Thymus (tissue), 14 donors: ENCODE measurements at places on chromosomes 16 and 17. TPM values are rescaled to one million over a fixed set of nuclear protein-coding genes. Genes with fewer than 3 reads are reported as not detected.

POLR3K gene
- total RNA-seq: 8.6 TPM

DNA sequence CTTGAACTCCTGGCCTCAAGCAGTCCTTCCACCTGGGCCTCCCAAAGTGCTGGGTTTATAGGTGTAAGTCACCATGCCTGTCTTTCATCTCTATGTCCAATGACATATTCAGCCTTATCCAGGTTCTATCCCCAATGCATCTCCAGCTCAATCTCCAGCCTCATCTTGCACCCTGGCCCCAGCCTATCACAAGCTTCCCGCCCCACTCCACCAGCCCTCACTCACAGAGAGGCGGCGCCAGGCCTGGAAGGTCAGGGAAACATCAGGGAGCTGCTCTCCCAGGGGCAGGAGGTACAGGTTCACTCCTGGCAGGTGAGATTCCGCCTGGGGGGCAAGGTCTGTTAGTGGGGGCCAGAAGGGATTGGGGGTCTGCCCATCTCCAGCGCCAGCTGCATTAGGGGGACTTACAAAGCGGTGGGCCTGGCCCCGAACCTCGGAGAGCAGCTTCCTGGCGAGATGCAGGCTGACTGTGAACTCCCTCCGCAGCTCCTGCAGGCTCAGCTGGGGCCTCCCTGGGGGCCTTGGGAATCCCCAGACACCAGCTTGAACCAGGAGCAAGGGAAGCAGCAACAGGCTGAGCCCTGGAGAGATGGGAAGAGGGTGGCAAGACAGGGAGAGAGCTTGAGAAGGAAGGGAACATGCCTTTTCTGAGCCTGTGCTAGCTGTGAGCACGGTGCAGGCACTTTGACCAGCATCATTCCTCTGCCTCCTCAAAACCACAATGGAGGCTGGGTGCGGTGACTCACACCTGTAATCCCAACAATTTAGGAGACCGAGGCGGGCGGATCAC, 3.0 kb downstream of the IL27 start:
- H3K36me3 ChIP-seq: no peaks in the 10 kb centered on the region
- H3K27me3 ChIP-seq: no peaks in the 10 kb centered on the region
- H3K4me3 ChIP-seq: no peak overlapping the region
- H3K4me1 ChIP-seq: peaks cover 3% of the 10 kb centered on the region
- no peak for DNase-seq

- DNase-seq: no peak
- H3K27ac ChIP-seq: no peak within 1 kb of the TSS
- peaks cover 34% of the 10 kb centered on the region for H3K27me3 ChIP-seq
- H3K4me3 ChIP-seq: peak within 1 kb of the TSS; percentile 22
These were observed at the start of gene MARVELD3 for GRCh38 chr16:71626018-71626857. MARVELD3 (plus strand) TSS chr16:71626184; CDS start chr16:71626230, 46 bp downstream.

DNA sequence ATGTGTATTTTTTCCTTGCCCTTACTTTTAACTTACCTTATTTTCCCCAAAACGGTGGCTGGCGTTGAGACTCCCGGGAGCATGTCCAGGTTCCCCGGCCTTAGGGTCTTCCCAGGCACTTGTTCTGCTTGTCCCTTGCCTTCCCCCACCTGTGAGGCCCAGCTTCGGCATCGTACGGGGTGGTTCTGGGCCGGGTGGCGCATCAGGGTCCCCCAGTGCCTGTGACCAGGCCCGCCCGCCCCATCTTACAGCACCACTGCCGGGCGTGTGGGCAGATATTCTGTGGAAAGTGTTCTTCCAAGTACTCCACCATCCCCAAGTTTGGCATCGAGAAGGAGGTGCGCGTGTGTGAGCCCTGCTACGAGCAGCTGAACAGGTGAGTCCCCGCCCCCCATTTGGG, 7.4 kb downstream of the HGS start:
- no peaks in the 10 kb centered on the region for H3K4me1 ChIP-seq
- no peak for DNase-seq
- no peak overlapping the region for H3K27ac ChIP-seq
- H3K27me3 ChIP-seq: no peaks in the 10 kb centered on the region
- H3K36me3 ChIP-seq: peaks cover 95% of the 10 kb centered on the region

- H3K27me3 ChIP-seq: no peaks in the 10 kb centered on the region
- H3K36me3 ChIP-seq: no peaks in the 10 kb centered on the region
- no peak overlapping the region for H3K4me3 ChIP-seq
- H3K27ac ChIP-seq: no peak overlapping the region
These were observed 1.9 kb downstream of the KRTAP4-11 start for GRCh38 chr17:41116297-41116696.

DNA sequence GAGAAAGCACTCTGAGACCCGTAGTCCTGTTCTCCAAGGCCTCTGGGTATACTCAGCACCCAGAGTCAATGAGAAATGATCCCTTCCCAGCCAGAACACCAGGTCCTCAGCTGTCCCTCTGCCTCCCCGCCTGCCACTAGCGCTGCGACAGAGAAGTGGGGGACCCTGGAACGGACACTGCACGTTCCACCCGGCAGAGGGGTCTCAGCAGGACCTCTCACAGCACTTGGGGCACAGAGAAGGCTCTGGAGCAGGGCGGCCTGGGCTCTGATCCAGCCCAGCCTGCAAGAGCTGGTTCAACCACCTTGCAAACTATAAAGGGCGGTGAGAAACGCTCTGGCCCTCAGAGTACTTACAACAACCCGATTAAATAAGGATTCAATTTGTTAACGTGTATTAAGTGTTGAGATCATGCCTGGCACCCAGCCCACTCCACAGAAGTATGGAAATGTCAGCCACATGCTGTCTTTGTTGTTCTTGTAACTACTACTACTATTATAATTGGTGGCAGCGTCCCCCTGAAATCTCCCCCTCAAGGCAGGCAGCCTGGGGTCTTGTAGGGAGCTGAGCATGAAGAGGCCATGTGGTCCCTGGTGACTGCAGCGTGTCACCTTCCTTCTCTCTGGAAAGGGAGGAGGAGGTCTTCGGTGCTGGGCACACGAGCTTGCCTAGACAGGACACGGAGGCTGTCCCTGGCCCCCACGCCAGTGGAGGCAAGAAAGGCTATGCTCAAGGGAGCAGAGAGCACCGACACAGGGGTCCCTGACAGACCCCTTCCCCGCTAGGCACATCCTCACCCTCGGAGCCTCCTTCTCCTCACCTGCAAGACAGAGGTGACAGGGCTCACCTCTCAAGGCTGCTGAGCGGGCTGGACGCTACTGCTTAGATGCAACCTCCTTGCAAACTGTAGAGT, 2.4 kb downstream of the OSGIN1 start:
- peaks cover 22% of the 10 kb centered on the region for H3K4me1 ChIP-seq
- no peak overlapping the region for H3K27ac ChIP-seq
- peaks cover 27% of the 10 kb centered on the region for H3K27me3 ChIP-seq
- no peak overlapping the region for H3K4me3 ChIP-seq
- DNase-seq: no peak
- no peaks in the 10 kb centered on the region for H3K36me3 ChIP-seq

DNA sequence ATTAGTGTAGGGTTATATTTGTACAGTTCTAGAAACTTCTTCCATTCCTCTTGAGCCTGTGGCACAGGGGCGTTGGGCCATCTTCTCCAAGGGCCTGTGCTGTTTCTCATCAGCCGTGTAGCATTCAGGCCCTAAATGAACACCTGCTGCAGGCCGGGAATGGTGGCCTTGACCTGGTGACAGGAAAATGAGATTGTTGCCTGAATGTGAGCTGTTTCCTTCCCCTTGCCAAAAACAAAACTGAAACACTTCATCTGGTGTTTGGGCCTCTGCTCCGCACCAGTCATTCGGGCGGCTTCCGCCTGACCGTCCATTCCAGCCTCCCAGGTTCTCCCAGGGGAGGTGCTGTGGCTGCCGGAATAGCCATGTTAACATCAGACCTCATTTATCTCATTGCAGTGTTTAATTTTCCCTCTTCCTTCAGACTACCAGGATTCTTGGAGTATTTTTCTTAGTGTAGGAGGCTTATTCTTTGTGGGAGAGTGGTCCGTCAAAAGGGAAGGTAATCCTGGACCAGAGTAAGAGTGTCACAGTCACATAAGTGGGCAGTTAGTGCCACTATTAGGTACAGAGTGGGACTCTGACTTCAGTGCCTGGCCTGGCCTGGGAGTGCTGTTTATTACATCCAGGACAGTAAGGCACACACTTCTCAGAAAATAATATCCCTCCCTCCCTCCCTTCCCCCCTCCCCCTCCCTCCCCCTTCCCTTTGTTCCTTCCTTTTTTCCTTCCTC, 61.9 kb downstream of the WWP2 start:
- no peak for DNase-seq
- H3K27me3 ChIP-seq: no peaks in the 10 kb centered on the region
- H3K4me1 ChIP-seq: no peaks in the 10 kb centered on the region

DNA sequence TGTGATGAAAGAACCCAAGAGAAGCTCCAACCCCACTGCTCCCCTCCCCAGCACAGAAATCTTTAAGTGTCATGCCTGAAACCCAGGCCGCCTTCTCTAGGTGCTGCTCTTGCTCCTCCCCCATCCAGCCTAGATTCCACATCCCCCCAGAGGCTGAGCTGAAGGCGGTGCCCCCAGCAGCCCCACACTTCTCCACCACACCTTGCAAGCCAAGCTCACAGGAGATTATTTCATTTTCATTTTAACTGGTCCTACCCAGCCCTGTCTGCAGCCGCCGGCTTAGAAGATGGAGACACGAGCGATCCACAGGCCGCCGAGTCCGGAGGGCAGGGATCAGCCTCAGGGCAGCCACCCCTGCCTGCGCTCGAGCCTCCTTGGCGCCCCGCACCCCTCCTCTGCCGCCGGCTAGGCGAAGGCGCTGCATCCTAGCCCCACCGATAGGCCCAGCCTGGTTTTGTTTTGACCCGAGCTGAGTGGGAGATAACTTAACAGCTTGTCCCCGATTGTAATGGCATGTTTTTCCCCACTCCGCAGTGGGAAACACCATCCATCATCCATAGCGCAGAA, 125.3 kb downstream of the RBFOX3 start:
- H3K4me1 ChIP-seq: no peaks in the 10 kb centered on the region
- H3K27me3 ChIP-seq: peaks cover 7% of the 10 kb centered on the region
- no peak overlapping the region for H3K4me3 ChIP-seq
- H3K36me3 ChIP-seq: no peaks in the 10 kb centered on the region
- DNase-seq: no peak

DNA sequence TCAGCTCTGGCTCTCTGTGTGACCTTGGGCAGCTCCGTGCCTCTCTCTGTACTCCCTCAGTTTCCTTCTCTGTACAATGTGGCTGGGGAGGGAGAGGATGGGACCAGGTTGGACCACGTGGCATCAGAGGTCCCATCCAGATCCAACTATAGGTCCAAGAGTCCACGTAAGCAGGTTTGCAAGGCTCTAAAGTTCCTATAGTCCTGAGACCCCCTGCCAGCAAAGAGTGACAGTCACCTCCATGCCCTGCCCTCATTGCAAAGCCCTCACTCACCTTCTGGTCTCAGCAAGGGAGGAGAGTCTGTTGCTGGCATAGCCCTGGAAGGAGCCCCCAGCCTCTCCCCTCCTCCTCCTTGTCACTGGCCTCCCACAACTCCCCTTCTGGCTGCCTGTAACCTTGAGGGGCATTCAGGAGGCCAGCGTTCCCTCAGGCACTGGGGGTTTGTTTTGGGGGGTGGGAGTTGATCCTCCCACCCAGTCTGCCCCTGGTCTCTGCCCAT, 6.1 kb upstream of the DRC7 start:
- no peak overlapping the region for H3K4me3 ChIP-seq
- H3K27me3 ChIP-seq: no peaks in the 10 kb centered on the region
- no peaks in the 10 kb centered on the region for H3K36me3 ChIP-seq
- no peak for DNase-seq
- peaks cover 11% of the 10 kb centered on the region for H3K4me1 ChIP-seq
- peak overlapping the region; percentile 94 for H3K27ac ChIP-seq
